ENCODE measurements at places on chromosomes 1 and 21.
A peak's percentile ranks its signal among the peaks of the same experiment; 100 is the strongest.

DNA sequence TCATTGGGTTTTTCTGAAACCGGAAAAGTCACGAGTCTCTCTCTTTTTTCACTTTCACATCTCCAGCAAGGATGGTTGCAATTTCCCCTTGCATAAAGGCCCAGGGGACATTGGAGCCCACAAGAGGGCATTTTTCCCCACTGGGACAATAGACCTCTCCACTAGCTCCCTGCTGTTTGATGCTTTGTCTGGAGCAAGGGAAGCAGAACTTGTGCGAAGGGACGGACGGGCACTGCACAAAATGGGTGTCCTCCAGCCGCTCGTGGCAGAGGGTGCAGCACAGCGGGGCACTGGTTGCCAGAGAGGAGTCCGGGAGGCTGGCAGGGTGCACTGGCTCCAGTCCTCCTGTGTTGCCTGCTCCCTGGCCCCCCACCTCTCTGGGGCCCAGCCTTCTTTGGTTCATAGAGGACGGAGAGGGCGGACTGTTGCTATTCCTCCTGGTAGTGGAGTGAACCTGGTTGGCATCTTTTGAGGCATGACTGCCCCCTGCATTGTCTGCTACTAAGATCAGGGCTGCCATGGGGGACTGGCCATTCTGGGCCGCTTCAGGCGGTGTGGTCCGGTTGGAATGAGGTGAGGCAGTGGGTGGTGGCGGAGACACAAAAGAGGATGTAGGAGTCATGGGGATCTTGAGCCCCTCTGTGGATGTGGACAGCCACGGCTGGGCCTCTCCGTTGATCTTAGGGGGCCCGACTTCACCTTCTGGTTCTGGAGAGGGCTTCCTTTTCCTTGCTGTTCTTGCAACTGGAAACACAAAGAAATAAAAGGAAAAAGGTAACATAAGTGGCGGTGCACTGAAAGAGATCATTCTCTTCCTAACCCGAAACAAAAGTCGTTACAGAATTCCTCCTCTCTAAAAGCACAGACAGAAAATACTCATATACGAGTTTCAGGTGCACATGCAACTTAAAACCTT lies 2.6 kb downstream of the IRF2BP2 start:
- DNase-seq = peak; percentile 49

- no peak for DNase-seq
These were observed 34.5 kb downstream of the PROX1 start for GRCh38 chr1:214022229-214022791.

GRCh38 chr1:91645031-91645430 lies 144.4 kb downstream of the CDC7 start:
- DNase-seq = no peak

- DNase-seq = no peak
These were observed 206.7 kb upstream of the C1orf87 start for GRCh38 chr1:60280256-60280655.

GRCh38 chr21:43728154-43728466 lies 9.2 kb downstream of the PDXK start:
- no peak for DNase-seq

- DNase-seq = no peak
These were observed 25.5 kb downstream of the CAPN9 start for GRCh38 chr1:230772457-230773395.

GRCh38 chr1:174204697-174205308 lies 45.5 kb downstream of the RABGAP1L start:
- DNase-seq = peak; percentile 71

DNA sequence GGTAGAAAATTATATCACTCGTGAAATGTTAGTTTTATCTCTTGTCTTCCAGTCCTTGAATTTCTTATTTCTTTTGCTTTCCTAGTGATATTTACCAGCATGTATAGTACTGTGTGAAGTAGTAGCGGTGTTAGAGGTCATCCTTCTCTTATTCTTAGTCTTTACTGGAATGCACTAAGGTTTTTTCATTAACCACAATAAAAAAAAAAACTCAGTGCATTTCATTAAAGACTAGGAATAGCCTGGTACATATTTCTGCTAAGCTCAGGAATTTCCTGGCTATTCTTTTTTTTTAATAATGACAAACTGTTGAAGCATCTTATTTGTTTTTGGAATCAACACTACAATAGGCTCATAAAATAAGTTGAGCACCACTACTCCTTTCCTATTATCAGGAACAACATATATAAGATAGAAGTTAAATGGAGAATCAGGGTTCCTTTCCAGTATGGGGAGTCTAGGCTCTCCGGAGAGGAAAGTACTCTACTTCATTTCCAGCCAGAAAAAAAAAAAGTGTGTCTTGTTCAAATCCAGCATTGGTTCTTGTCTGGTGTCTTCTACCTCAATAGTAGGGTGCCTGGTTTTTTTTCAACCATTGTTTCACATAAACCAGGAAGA lies 60.0 kb downstream of the TNFSF18 start:
- no peak for DNase-seq

Measured in activated CD4-positive, alpha-beta T cell treated with anti-CD3 and anti-CD28 coated beads, Interleukin-2, Interleukin-6, amounts not matched to agents 100 ng/mL and 50 ng/mL, durations not matched to agents 16 hours and 8 hours (primary cell).